ENCODE measurements at places on chromosomes 5 and 9. TPM values are rescaled to one million over a fixed set of nuclear protein-coding genes. Genes with fewer than 3 reads are reported as not detected.

UBAC1 gene
- 39.7 TPM for total RNA-seq

PIP5K1B gene
- under 0.01 TPM for total RNA-seq

DNAI1 gene
- total RNA-seq: not detected

PHF24 gene
- total RNA-seq: not detected

CCDC192 gene
- not detected for total RNA-seq

ALDH1A1 gene
- 118 TPM for total RNA-seq

ACTBL2 gene
- 0.28 TPM for total RNA-seq

All from endothelial cell of coronary artery (primary cell).